Activated CD4-positive, alpha-beta memory T cell treated with anti-CD3 and anti-CD28 coated beads, Interleukin-2, amount 10 ng/mL, durations not matched to agents 7 days and 5 days (primary cell): ENCODE measurements at places on chromosomes 5 and 9. TPM values are rescaled to one million over a fixed set of nuclear protein-coding genes. Genes with fewer than 3 reads are reported as not detected.
A peak's percentile ranks its signal among the peaks of the same experiment; 100 is the strongest.

The UBE2QL1 gene
- 0.10 TPM for total RNA-seq

GRCh38 chr9:127660886-127661741 is 45.7 kb upstream of the CFAP157 start:
- no peak overlapping the region for H3K27ac ChIP-seq
- H3K4me3 ChIP-seq: no peak overlapping the region
- H3K4me1 ChIP-seq: no peaks in the 10 kb centered on the region

GRCh38 chr9:78097541-78097940 is 65.9 kb upstream of the GNAQ start:
- no peak overlapping the region for H3K27ac ChIP-seq
- H3K27me3 ChIP-seq: no peaks in the 10 kb centered on the region
- no peaks in the 10 kb centered on the region for H3K36me3 ChIP-seq
- no peak for DNase-seq
- no peak overlapping the region for H3K4me3 ChIP-seq

- no peaks in the 10 kb centered on the region for H3K36me3 ChIP-seq
- no peak overlapping the region for H3K4me3 ChIP-seq
- peaks cover 48% of the 10 kb centered on the region for H3K27me3 ChIP-seq
- peaks cover 27% of the 10 kb centered on the region for H3K4me1 ChIP-seq
Observed at GRCh38 chr9:133184971-133185370, 21.3 kb upstream of the GBGT1 start.

GRCh38 chr5:139985290-139985689 is 57.8 kb downstream of the NRG2 start:
- peaks cover 24% of the 10 kb centered on the region for H3K27me3 ChIP-seq
- no peaks in the 10 kb centered on the region for H3K36me3 ChIP-seq
- H3K27ac ChIP-seq: no peak overlapping the region
- H3K4me3 ChIP-seq: no peak overlapping the region

DNA sequence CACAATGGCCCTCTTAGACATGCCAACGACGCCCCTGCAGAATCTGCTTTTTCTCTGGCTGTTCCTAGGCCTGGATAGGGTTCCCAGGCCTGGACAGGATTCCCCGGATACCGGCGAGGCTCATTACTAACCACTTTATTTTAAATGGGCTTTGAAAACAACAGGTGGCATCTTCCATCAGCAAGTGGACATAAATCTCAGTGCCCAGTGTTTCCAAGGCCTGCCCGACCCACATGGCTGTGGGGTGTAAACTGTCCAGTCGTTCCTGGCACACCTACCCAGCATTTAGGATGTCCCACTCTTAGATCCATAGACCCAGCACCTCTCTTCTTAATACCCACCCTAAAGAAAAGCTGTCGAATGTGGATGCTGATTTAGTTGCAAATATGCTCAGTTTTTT is 896 bp downstream of the CMBL start:
- H3K27ac ChIP-seq: no peak overlapping the region
- no peak for DNase-seq
- H3K4me1 ChIP-seq: peaks cover 19% of the 10 kb centered on the region
- H3K4me3 ChIP-seq: peak overlapping the region; percentile 75
- H3K36me3 ChIP-seq: peaks cover 6% of the 10 kb centered on the region
- peaks cover 19% of the 10 kb centered on the region for H3K27me3 ChIP-seq

DNA sequence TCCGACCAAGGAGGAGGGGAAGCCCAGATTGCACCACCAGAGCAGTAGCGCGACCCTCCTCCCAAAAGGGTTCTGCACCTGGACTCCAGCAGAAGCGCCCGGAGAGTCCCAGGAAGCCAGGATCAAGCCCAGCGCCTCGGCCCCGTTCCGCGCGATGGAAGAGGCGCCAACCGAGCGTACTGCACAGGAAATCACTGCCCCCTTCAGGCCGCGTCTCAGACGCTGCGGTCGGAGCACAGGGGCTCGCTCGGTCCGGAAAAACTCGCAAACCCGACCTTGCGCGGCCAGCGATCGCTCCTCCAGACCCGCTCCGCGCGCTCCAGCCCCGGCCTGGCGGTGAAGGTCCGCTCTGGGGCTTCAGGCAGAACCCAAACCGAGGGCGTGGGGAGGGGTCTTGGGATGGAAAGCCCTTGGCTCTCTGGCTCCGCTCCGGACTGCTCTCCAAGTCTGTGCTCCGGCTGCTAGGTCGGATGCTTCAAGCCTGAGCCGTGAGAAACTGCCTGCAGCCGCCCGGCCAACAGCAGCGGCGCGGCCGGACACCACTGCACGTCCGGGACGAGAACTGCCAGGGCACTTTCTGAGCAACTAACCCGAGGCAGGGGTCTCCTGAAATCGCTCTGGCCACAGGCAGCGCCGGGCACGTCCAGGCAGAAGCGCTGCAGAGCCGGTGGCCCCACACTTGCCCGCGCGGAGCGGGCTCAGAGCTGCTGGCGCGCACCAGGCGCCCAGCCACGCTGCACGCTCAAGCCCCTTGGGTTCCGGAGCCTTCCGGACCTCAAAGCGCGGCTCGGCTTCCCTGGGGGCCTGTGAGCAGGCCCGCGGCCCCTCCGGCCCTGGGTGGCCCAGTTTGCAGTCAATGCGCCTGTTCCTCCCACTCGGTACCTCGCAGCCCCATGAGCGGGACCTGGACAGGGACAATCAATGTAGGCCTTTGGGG is 1.3 kb downstream of the GABBR2 start:
- no peak for DNase-seq
- H3K36me3 ChIP-seq: no peaks in the 10 kb centered on the region
- H3K27ac ChIP-seq: no peak overlapping the region
- peaks cover 3% of the 10 kb centered on the region for H3K4me1 ChIP-seq
- H3K27me3 ChIP-seq: peaks cover 69% of the 10 kb centered on the region
